ENCODE measurements at places on chromosomes 13 and 19.

DNA sequence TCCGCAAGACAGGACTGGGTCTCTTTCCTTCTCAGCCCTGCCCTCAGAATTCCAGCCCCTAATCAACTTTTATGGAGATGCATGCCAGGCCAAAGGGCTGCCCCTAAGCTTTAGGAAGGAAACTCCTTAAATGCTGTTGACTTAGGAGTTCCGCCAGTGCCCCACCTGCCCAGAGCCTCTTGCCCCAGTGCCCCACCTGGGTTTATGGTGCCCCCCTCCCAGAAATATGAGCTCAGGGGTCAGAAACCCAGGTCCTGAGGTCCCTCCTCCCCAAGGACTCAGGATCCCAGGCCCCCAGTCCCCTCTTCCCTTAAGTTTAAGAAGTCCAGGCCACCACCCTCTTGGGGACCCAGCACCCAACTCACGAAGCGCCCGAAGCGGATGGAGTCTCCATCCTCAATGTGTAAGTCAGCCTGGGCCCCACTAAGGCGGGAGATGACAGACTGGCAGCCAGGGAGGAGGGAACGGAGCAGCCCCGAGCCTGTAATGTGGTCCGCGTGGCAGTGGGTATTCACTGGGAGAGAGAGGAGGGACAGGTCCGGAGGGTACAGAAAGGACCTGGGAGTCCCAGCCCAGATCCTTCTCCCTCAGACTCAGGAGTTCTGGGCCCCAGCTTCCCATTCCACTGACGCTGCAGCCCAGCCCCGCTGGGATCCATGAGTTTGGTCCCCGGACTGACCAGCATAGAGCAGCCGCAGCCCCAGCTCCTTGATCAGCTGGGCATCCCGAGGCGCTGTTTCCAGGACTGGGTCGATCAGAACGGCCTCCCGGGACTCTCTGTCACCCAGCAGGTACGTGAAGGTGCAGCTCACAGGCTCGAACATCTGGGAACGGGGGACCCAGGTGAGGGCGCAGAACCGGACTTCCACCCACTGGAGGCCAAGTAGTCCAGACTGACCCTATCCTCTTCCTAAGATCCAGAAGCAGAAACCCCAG, 897 bp downstream of the ETHE1 start:
- no peak for DNase-seq

- DNase-seq = peak; percentile 77
Measured at GRCh38 chr19:5048727-5049553, 80.0 kb downstream of the KDM4B start.

DNA sequence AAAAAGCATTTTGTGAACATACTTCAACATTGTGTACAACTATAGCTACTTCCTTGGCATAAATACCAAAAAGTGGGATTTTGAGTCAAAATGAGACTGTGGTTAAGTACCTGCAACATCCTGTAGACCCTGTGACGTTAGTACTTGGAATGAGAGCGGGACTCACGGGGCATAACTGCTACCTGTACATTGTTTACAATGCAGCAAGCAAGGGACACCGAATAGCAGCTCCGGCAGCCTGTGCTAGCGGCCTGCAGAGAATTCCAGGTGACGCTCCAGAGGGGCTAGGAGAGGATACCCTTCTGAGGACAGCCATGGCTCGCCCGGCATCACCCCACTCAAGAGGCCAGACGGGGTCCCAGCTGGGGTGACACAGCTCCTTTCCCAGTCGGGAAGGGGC, 824 bp upstream of the ZNF331 start:
- DNase-seq = no peak

- no peak for DNase-seq
Measured at GRCh38 chr13:79245937-79246577, 160.0 kb downstream of the RBM26 start.

- DNase-seq = no peak
Measured at GRCh38 chr13:110233951-110234280, 73.0 kb downstream of the COL4A1 start.

GRCh38 chr19:51093101-51093500, 10.4 kb upstream of the KLK14 start:
- DNase-seq = no peak

DNA sequence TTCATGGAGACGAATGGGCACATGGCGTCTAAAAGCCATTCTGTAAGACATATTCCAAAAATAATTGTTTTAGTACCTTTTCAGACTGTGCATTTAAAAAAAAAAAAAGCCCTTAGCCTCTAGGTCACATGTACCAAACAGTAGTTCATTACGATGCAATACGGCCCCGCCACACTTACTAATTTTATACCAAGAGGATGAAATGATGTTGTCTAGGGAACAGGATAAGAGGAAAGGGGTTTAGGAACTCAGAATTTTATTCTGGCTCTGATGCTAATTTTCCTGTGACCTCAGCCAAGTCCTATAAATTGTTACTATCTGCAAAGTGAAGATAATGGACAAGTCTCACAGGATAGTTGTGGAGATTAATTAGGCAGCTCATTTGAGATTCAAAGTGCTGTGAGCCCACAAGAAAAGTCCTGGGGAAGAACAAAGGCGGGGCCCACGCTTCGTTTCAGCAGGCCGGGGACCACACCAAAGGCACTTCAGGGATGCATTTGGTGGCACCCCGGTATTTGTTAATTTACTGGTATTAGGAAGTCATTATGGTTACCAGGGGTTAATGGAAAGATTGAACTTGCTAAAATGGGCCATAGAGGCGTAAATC, 511.1 kb downstream of the IRS2 start:
- DNase-seq = no peak

DNA sequence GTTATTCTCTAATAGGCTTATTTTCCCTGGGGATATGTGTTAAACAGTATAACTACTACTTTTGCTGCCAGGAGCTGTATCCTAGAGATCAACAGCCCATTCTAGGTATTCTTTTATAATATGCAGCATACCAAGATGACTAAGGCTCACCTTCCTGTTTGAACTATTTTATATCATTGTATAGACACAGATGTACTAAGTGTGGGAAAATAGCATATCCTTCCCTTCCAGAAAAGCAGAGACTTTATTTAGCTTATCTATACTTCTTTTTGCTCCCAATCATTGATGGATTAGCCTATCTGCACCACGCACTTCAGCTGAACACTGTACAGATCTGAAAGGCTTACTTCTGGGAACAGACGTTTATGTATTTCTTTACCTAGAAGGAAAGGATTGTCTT, 82.6 kb downstream of the MAB21L1 start:
- DNase-seq = no peak

DNA sequence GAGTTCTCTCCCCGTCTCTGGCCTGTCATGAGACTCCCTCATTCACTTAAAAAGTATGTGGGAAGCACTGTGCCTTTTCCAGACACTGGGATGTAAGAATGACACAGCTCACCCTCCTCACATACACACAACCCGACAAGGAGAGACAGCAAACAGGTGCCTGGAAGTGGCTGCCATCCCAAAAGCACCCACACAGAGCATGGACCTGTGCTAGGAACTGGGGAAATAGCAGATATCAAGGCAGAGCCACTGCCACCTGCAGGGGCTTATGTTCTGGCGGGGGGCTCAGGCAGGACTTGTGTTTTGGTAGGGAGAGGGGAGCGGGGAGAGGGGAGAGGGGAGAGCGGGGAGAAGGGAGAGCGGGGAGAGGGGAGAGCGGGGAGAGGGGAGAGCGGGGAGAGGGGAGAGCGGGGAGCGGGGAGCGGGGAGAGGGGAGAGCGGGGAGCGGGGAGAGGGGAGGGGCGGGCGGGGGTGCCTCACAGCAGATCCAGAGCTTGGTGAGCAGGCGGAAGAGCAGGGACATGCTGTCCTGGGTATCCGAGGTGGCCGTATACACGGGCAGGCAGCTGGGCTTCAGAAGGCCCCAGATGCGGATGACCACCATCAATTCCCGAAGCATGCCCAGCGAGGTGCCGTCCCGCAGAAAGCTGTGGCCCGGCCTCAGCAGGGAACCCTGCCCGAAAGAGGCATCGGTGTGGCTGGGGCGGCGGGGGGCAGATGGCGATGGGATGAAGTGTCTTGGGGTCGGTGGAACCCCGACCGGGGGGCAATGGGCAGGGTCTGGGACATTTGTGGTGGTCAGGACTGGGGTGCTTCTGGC, 12.2 kb downstream of the CFD start:
- DNase-seq = no peak

DNA sequence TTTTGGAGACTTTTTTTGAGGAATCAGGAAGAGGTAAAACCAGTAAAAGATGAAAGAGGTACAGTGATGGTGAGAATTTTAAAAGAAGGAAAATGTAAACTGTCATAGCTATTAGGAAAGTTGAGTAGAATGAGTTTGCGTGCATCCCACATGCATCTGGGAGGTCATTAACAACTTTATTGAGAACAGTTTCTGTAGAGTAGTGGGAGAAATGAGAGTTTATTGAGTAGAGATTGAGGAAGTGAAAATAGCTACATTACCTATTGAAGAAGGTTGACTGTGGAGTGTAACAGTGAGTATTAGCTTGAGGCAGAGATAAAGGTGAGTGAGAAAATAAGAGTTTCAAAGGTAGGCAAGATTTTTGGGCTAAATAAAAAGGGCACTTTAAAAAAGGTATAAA, 38.7 kb downstream of the BRCA2 start:
- no peak for DNase-seq

- DNase-seq = no peak
Measured at GRCh38 chr19:40686882-40687524, 3.4 kb downstream of the NUMBL start.

DNA sequence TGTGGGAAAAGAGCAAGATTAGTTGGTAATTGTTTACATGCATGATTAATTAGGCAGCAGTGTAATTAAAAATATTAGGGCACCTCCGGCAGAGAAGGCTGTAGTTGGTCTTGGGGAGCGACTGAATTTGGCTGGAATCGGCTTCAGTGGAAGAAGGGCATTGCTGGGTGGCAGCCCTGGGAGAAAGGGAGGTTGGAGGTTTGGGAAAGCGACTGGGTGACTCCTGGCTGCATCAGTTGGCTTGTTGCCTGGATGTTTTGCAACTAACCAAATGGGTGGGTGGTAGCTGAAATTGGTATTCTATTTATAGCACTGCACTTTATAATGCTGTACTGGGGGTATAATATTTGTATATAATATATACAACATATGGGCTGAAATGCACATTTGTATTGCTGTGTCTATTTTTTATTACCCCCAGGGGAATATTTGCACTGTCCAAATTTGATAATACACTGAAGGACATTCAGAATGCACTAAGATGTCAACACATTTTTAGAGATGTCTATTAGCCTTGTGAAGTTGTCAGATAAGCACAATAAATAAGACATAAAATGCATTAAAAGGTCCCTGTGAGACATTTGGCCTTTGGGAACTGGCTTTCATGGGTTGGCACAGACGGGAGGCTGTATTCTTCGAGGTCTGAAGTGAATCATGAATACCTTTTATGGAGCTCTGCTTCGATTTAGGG, 1.7 kb downstream of the B3GLCT start:
- no peak for DNase-seq

- no peak for DNase-seq
Measured at GRCh38 chr13:39394796-39395678, 208.0 kb downstream of the LHFPL6 start.

DNA sequence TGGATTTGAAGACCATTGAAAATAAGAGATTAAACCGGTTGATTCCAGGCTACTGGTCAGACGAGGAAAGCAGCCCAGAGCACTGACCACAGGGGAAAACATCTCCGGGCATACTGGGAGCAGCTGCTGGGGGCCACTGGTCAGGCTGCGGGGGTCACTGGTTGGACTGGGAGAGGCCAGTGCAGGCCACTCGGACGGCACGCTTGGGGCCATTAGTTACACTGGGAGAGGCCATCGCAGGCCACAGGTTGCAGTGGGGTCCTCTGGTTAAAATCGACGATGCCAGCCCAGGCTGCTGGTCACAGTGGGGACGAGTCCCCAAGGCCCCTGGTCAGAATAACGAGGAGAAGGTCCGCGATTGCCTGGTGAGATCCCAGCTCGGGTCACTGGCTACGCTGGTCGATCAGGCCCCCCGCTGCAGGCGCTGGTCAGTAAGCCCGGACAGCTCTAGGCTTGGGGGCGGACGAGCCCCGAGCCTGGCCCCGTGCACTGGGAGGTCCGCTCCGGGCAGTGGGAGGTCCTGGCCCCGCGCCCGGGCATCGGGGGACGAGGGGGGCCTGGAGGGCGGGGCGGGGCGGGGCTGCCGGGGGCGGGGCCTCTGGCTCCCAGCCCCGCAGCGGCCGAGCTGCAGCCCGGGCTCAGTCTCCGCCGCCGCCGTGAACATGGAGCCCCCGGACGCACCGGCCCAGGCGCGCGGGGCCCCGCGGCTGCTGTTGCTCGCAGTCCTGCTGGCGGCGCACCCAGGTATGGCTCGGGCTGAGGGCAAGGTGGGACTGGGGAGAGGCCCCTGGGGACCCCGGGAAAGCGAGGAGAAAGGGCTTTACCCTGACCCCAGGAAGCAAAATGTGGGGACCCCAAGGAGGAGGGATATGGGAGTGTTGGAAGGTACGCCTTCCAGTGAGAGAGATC, at the start of gene BCAM:
Gene BCAM (plus strand): TSS at position 641 of the 909 bp plus-strand sequence. CDS start 22 bp downstream, at position 663.
- DNase-seq = peak; percentile 88

DNA sequence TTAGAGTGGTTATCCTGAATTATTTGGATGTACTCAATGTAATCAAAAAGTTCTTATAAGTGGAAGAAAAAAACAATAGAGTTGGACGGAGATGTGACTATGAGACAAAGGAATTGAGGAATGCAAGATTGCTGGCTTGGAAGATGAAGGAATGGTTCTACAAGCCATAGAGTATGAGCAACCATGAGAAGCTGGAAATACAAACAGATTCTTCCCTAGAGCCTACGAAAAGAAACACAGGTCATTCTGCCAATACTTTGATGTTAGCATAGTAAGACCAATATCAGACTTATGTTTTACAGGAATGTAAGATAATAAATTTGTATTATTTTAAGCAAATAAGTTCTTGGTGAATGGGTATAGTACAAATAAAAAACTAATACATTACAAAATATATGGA, 249.2 kb downstream of the DIAPH3 start:
- no peak for DNase-seq

DNA sequence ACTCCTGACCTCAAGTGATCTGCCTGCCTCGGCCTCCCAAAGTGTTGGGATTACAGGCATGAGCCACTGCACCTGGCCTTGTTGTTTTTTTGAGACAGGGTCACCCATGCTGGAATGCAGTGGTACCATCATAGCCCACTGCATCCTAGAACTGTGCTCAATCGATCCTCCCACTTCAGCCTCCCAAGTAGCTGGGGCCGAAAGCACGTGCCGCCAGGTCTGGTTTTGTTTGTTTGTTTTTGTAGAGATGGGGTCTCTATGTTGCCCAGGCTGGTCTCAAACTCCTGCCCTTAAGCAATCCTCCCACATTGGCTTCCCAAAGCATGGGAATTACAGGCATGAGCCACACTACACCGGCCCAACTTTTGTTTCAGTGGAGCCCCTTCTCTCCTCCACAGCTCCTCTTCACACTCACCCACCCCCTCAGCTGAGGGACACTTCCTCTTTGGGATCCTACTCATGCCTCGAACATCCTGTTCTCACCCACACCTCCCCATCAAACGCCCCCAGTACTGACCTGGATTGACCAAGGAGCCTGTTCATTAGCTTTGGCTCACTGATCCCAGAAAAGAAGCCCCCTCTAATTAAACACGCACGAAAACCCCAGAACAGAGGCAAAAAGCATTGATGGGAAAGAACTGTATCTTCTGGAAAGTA, 12.8 kb upstream of the CERS4 start:
- no peak for DNase-seq
